Femur (tissue), 1 donor: ENCODE measurements at places on chromosomes 2 and 18.

DNA sequence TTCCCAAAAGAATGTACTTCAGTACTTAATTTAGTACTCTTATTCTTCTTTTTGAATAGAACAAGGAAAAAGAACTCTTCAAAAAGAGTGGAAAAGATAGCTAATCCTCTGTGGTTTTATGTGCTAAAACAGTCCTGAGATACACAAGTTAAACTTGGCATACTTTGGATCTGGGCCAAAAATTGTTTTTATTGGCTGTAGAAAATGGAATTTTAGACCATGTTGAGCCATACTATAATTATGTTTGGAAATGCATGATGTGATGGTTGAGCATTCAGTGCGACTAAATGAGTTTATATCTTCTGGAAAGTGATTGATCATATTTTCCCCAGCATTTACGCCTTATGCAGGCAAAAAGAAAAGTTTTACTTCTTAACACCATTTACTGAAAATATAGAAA, 18.0 kb upstream of the PDE1A start:
- DNase-seq, result no peak

DNA sequence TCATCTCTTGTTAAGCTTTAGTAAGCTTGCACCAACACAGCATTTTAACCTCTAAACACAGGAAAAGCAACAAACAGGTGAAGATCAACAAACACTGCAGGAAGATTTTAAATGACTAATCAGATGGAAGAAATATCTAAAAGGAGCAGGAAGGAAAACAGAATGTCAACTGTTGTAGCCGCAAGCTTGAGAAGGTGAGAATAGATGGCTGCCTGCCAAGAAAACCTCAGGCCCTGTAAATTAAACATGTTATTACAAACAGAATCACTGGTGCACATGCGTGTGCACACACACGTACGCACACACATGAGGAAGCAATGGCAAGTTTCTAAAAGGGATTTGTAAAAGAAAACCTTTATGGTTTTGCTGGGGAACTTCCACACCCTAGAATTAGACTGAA, 257.8 kb upstream of the GALNT5 start:
- no peak for DNase-seq

DNA sequence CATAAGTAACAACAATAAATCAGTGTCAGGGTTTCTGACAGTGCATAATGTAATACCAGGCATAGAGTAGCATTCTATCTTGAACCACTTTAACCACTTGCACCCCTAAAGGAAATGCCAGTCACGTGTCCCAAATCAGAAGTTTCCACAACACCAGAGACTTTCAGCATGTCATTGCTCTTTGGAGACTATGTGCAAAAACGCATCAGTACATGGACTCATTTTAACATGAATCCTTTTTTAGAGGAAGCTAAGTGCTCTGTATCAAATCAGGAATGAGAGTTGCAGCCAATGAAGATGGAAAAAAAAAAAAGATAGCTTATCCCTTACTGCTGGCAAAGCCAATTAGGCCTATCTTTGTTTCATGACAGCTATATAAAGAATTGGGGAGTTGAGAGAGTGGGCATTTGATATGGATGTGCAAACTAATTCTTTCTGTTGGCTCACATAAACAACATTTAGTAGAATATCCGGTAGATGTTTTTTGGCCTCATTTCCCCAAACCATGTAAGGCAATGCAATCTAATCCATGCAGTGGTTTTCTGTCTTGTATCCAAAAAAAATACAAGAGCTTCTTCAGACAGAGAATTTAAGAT, 353.1 kb downstream of the IRS1 start:
- DNase-seq, result no peak

DNA sequence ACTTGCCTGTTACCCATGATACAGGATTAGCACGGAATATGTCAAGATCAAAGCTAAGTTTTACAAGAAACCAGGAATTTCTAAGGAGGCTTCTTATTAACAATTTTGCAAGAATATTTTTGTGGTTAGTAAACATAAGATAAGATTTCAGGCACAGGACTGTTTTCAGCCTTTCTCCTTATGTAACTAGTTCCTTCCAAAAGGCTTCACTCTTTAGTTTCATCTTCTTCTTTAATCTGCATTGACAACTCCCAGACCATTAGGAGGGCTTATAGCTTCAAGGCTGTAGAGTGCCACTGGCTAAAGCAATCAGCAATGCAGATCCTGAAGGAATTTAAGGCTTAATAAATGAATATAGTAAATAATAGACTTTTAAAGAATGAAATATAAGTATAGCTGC, 29.3 kb downstream of the SLC14A1 start:
- no peak for DNase-seq

- DNase-seq, result no peak
Measured at GRCh38 chr2:197124639-197125390, 185.8 kb downstream of the ANKRD44 start.

DNA sequence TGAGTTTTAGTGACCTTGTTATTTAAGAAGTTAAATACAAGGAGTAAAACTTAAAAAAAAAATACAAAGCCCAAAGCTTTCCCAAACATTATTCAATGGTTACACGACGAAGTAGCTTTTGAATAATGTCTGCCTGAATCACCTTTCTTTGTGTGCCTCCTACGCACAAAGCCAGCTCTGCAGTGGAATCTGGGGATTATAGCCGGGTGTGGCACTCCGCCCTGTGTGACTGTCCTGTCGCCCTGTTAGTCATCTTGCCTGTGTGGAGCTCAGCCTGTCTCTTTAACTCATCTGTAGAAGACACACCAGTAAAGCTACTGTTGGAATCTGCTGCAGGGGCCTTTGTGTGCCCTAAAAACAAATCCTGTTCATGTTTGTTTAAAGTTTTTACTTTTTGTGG, 79.4 kb upstream of the TCF7L1 start:
- no peak for DNase-seq

DNA sequence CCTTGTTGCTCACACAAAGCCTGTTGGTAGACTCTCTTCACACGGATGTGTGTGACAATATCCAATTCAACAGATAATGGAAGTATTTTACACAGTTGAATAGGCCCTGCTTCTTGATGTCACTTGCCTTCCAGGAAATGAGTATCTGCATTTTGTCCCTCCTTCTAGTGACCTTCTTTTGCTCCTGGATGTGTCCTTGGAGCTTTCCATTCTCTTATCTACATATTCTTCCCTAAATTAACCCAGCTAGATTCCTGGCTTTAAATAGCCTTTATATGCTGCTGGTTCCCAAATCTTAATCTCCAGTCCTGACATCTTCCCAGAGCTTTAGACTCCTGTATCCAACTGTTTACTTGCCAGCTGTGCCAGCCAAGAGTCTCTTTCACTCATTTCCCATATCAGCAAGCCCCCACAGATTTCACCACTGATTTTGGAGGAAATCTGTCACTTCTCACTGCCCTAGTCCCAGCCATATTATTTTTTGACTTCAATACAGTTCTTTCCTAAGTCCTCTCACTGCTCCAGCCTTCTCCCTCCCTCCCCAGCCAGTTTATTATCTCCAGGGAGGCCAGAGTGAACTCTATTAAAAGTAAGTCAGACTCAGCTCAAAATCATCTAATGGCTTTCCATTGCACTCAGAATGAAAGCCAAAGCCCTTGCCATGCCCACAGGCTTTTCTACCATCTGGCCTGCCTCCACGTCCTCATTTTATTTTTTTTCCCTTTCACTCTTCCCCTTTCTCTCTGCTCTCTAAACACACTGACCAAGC, 170.0 kb downstream of the PDE11A start:
- no peak for DNase-seq

DNA sequence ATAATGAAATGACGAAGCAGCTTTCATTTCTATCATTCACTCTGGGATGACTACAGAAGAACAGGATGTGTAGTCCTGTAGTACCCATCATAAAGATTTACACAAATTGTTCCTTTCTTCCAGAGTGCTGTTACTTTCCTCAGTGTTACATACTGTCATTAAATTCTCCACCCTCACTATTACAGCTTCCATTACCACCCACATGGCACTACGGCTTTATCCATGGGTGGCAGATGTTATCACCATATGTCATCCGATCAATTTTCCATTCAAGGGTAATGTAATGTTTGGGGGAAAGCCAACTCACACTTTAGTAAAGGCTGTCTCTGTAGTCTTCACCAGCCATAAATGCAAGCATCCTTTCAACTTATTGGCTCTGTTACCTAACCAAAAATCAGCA, 7.1 kb upstream of the CSRNP3 start:
- no peak for DNase-seq

DNA sequence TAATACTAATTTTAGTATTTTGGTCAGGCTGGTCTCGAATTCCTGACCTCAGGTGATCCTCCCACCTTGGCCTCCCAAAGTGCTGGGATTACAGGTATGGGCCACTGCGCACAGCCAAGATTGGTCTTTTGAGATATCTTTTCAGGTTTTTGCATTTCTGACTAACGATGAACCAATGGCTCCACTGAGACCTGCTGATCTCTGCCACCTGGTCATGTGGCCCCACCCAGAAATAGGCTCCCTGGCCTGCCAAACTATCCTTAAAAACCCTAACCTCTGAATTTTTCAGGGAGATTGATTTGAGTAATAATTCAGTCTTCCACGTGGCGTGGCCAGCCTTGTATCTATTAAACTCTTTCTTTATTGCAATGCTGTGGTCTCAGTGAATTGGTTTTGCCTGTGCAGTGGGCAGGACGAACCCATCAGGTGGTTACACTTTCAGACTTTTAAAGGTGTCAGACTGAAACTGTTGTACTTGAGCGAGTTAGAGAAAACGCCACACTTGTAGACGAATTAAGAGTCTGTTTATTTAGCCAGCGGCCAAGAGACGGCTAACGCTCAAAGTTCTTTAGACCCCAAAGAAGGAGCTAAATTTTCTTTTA, 85.8 kb upstream of the MSH6 start:
- DNase-seq, result no peak

- DNase-seq, result no peak
Measured at GRCh38 chr18:54163453-54163852, 61.0 kb downstream of the MBD2 start.

DNA sequence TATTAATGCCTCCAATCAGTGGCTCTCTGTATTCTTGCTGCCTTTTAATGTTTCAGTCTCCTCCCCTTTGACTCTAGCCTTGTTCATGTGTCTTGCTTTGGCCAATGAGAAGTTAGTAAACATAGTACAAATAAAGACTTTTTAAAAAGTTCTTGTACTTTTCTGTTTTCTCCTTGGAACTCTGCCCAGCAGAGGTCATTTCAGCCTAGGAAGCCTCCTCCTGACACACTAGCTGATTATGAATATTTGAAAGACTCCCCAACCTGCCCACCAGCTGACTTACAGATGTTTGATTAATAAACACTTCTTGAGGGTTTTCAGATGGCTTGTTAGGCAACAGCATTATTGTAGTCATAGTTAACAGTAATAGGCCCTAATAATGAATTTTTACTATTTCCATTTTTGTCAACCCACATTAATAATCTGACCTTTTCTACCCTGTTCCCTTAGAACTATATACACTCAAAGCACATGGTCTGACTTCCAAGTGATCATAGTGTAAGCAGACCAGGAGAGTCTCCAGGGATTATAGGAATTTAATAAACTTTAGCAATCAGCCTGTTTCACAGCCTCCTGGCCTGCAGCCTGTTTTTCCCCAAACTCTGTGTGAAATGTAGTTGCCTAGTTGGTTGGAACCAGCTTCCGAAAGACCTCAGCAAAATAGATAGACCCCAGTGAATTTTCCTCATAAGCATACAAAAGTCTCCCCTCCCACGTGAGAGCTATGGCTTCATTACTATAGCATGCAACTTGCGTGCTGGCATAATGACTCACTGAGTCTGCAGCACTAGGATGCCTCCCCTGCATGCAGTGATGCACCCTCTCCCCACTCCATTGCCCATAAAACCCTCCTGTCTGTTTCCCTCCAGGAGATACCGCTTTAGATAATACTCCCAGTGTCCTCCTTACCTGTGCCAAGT, 670.7 kb upstream of the ZNF804A start:
- DNase-seq, result peak; percentile 13

DNA sequence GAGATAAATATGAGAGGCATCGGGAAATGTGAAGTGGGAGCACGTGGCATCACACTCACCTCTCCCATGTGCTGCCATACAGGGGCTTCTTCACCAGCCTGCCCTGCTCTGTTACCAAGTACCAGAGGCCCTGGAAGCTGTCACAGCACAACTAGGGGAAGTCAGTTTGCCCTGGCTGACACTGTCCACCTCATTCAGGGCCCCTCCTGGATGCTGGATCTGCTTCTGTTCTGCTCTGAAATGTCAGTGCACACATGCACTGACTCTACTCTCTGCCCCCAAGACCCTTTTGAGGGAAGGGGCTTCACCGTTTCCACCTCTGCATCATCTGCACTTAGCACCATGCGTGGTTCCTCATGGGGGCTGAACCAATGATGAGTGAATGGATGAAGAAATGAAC, 311.1 kb downstream of the EN1 start:
- no peak for DNase-seq

GRCh38 chr18:10718809-10719208, 193.0 kb downstream of the NAPG start:
- DNase-seq, result no peak

- peak; percentile 43 for DNase-seq
Measured at GRCh38 chr2:42918671-42919318, 126.4 kb upstream of the HAAO start.

DNA sequence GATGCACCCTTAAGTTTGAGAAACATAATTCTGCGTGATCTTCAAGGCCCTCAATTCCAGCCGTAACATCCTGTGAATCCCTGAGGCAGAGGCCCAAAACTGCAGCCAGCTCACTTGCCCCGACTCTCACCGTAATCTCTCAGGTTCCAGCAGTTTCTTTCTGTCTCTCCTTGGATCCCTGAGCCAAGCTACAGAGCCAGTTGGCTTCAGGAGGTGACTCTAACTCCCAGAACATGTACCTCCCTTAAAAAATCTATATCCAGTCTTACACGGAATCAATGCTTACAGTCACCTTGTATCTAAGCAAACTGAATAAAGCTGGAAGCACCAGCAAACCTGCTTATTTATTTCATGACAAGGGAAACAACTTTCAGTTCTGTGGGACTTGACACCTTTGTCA, 300.4 kb downstream of the SETBP1 start:
- no peak for DNase-seq

GRCh38 chr2:69583321-69583833, 60.2 kb downstream of the AAK1 start:
- DNase-seq, result no peak
